Mammary epithelial cell (primary cell): ENCODE measurements at places on chromosomes 4 and X. TPM values are rescaled to one million over a fixed set of nuclear protein-coding genes. Genes with fewer than 3 reads are reported as not detected.

The PNMA6F gene
- total RNA-seq = not detected

The FGA gene
- not detected in 2 replicates for total RNA-seq

The DIPK2B gene
- not detected for total RNA-seq

The PTPN13 gene
- 60.3 TPM for total RNA-seq

The CPE gene
- total RNA-seq = 10.0 and 21.5 TPM in 2 replicates

The FRMPD4 gene
- total RNA-seq = 0.17 TPM

The ZMAT1 gene
- not detected in 2 replicates for total RNA-seq

The AMBN gene
- total RNA-seq = not detected in 2 replicates

The PRSS12 gene
- 70.8 TPM for total RNA-seq

The FATE1 gene
- not detected in 2 replicates for total RNA-seq

The RAB33A gene
- total RNA-seq = not detected

The UGT2A1 gene
- not detected in 2 replicates for total RNA-seq

The PDCL2 gene
- total RNA-seq = not detected in 2 replicates

The CUL4B gene
- total RNA-seq = 21.7 and 25.9 TPM in 2 replicates

The PRDX4 gene
- 87.9 TPM for total RNA-seq

The SLC10A4 gene
- 0.21 TPM in 1 of 2 replicates, not detected in the other for total RNA-seq

The GLRA2 gene
- not detected for total RNA-seq

The AADAT gene
- 4.6 and 5.5 TPM in 2 replicates for total RNA-seq

The UGT8 gene
- 0.37 and 0.68 TPM in 2 replicates for total RNA-seq

The ARAP2 gene
- total RNA-seq = 13.1 and 14.6 TPM in 2 replicates

The LRIT3 gene
- total RNA-seq = not detected in 2 replicates

The DAPP1 gene
- total RNA-seq = 54.8 and 85.2 TPM in 2 replicates

The SATL1 gene
- total RNA-seq = 0.14 TPM in 1 of 2 replicates, not detected in the other

The DUSP9 gene
- total RNA-seq = 0.50 TPM

The TMEM150C gene
- 1.5 TPM for total RNA-seq

The SHISA3 gene
- total RNA-seq = not detected in 2 replicates

The CHRDL1 gene
- total RNA-seq = not detected

The XK gene
- total RNA-seq = 0.19 and 0.35 TPM in 2 replicates

The CNOT6L gene
- total RNA-seq = 36.5 and 46.3 TPM in 2 replicates

The SRPX gene
- total RNA-seq = 66.3 TPM
